KG1 (cell line): ENCODE measurements at places on chromosomes 3 and 15.

GRCh38 chr3:52420388-52420787, 24.5 kb downstream of the SEMA3G start:
- no peak for DNase-seq

GRCh38 chr3:157064402-157064801, 95.5 kb downstream of the CCNL1 start:
- DNase-seq: no peak

- DNase-seq: no peak
Measured at GRCh38 chr3:72015463-72015862, 230.5 kb upstream of the PROK2 start.

DNA sequence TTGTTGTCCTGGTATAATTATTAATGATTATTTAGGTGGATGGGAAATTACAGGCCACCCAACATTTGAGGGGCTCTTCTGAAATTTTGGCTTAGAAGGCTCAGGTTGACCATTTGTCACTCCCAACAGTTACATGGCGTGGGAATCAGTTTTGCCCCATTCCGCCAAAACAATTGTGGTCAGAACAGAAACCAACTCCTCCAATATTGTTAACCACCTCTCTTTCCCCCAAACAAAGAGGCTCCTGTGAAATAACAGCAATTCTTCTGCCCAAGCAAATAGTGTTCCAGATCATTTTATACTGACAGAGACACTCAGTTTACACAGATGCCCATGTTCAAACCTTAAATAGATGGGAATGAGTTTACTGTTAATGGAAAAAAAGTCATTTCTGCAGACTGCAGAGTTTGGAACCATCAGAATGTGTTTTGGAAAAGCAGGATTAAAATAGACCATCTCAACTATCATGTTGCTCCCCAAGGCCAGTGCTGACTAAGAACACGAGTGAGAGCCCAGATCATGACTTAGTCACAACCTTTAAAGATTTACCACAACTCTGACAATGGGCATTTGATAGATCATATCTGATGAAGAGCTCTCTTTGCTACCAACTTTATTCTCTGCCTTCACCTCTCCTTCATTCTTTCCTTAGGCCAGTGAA, 102.1 kb downstream of the DUT start:
- no peak for DNase-seq

- no peak for DNase-seq
Measured at GRCh38 chr3:64086479-64087252, 63.4 kb upstream of the PSMD6 start.

GRCh38 chr3:156360963-156361362, 194.0 kb downstream of the SSR3 start:
- no peak for DNase-seq

DNA sequence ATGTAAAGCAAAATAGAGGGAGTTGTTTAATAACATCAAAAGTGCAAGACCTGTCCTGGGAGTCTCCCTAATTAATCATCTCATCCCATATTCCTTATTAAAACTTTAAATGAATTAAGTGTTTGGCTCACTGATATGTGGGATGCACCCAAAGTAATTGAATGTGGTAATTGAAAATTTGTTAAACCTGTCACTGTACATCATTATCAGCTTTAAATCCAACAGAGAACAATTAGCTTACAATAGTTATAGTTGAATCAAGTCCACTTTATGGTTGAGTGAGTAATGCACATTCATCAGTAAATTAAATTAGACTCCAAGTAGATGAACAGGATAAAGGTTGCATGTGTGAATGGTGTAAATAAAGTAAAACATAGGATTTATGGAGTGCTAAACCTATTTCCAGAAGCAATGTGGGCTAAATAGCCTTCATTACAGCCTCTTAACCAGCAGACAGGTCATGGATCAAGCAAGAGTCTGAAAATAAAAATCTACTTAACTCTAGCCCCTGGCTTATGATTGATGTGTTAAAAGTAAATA, 608.2 kb upstream of the CCDC54 start:
- no peak for DNase-seq

DNA sequence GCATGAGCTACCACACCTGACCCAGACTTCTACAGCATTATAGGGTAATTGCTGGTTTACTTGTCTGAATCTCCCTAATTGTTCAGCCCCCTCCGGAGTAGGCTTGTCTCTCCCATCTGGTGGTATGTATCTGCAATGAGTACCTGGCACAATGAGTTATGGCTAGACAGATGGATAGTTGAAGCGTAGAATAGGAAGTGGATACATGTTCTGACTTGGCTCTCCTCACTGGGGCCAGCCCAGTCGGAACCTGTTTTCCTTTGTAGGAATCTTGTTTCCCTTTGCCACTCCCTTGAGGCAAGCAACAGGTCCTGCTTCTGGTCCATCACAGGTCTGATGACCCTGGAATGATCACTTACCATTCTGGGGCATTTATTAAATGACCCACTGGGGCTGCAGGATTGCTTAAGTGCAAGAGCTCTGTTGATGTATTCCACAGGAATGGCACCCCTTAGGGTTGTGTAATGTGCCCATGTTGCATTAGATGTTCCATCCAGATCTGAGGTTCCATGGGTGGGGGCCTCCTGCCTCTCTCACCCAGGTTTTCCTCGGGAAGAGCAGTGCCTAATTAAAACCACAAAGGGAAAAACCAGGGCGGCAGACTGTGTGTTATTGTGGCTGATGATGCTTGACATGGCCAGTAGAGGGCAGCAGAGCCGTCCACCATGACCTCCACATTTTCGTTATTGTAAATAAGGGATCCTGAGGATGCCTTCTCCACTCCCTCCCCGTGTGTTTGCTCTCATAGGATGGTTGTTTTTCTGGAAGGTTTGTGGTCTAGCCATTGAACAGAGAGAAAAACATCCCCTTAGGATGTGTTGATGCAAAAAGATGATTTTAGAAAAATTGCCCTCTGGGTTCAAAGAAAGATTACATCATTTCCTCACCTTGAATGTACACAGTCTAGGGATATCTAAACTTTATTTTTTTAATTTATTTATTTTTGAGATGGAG, 58.0 kb downstream of the CMTM8 start:
- DNase-seq: no peak

DNA sequence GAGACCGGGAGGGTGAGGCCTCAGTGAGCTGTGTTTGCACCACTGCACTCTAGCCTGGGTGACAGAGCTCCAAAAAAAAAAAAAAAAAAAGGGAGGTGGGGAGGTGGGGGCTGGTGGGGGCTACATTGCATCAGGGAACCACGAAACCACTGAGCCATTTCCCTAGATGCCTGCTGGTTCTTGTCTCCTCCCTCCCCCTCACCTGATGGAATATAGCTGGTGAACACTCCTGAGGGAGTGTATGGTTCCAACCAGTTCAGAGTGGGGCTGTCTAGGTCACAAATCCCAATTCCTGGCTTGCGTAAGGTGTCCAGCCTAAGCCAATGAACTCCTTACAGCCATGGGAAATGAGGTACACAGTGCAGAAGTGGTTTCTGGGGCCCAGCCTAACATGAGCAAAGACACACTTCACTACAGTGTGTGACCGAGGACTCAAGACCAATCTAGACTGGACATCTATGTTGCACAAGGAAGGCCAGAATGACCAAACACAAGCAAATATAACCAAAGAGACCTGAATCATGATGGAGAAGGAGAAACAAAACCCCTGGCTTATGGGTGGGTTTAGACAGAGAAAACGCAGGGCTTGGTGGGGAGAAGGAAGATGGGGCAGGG, 39.1 kb upstream of the OSBPL11 start:
- DNase-seq: no peak

GRCh38 chr3:28122227-28122626, 119.2 kb upstream of the CMC1 start:
- DNase-seq: no peak

DNA sequence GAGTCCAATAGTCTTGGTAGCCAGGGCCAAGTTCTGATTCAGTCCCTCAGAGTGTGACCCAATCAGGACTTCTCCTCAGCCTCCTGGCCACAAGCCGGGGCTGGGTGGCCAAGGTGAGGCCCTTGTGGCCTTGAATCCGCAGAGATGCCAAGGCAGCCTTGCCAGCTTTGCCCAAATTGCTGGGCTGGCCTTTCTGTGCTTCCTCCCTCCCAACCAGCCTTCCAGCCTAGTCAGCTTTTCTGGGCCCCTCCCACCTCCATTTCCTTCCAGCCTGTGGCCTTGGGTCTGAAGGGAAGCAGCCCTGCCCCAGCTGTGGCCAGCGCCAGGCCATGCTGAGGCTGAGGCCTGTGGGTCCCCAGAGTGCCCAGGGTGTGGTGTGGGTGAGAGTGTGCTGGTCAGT, 34.3 kb upstream of the ANKDD1A start:
- DNase-seq: no peak

DNA sequence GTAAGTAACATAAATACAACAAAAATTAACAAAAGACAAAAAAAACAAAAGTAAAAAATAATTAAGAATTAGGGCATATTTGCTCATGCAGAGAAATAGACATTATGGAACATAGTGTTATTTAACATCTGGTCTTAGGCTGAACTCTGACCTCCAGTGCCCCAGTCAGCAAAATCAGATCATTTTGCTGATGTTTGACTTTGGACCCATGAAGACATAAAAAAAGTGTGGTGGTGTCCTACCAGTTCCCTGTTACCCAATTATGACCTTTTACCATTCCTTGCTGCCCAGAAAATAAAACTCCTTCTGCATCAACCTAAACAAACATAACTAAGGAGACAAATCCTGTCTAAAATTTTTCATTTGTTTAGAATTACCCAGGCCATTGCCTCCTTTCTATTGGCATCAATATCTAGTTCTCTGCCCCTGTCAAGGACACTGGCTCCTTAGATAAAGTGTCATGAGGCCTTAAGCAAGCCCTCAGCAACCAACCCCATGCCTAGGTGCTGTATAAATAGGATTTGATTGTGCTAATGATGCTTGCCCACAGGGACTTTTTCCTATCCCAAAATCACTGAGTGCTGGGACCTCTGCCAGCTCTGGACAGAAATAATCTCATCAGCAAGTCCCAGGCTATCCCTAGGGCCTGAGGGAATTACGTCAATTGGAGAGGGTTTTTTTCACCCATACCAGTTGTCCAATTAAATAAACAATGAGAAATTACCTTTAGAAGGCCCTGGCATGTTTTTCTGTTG, 334.5 kb upstream of the UMPS start:
- no peak for DNase-seq

GRCh38 chr15:68637767-68638404, 59.1 kb downstream of the CORO2B start:
- no peak for DNase-seq

- no peak for DNase-seq
Measured at GRCh38 chr3:48474619-48475018, 28.1 kb downstream of the ATRIP start.

GRCh38 chr3:185152410-185153170, at the start of gene C3orf70:
Gene C3orf70, minus strand, starts transcription at chr3:185153060. Its CDS starts 237 bp downstream, at chr3:185152823.
- DNase-seq: peak; percentile 35

GRCh38 chr3:114454551-114455251, 160.9 kb downstream of the TIGIT start:
- no peak for DNase-seq

DNA sequence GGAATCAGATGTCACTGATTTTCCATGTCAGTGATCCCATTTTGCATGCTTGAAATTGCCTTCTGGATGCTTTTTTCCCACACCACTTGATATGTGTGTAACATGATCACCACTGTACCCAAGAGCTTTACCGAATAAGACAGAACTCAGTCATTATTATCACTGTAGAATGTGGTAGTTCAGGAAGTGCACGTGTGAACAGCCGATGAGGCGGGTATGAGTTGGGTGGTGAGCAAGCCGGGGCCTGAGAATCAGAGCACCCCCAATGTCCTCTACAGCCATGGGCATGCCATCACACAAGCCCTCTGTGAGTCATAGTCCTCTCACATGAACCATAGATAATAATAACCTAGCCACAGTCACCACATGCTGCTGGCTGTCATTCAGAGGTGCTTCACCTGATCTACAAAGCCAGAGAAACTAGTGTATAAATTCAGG, 470.8 kb downstream of the SOX2 start:
- no peak for DNase-seq

DNA sequence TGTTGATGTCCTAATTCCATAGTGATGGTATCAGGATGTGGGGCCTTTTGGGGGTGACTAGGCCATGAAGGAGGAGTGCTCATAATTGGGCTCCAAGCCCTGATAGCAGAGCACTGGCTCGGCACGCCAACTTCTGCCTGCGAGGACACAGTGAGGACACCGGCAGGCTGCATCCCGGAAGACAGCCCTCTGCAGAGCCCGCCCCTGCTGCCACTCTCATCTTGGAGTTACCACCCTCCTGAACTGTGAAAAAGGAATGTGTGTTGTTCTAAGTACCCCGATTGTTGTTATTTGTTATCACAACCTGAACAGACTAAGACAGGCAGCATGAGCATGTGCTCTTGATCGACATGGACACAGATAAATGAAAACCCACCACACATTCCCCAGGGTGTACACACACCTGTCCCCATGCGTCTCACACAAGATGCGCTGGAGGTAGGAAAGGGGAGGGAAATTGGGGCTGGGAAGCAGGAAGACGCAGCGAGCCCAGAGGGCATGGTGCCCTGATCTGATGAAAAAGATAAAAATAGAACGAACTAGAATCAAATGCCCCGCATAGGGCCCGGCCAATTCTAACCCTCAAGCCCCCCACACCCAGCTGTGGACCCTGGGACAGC, 40.1 kb downstream of the RPN1 start:
- DNase-seq: no peak

- DNase-seq: no peak
Measured at GRCh38 chr3:105364128-105364527, 2.6 kb upstream of the ALCAM start.

DNA sequence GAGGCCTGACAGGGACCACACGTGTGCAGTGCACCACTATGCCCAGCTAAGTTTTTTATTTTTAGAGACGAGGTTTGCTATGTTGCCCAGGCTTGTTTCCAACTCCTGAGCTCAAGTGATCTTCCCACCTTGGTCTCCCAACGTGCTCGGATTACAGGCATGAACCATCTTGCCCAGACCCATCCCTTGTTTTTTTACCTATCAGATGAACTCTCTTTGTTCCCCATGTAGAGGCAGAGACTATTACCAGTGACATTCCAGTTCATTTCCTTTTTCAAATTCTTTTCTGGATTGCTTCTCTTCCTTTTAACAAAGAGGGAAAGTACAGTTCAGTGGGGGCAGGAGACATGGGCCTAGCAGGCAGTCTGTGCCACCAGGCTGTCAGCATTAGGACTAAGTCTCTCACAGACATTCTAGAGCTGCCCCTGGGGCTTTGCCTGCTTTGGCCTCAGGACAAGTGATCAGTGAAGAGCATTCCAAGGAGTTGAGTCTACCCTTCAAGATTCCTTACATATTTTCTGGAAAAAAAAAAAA, 103.5 kb upstream of the SLC7A14 start:
- DNase-seq: no peak

GRCh38 chr3:131018970-131019369, 7.7 kb downstream of the ASTE1 start:
- DNase-seq: no peak
